ENCODE measurements at places on chromosomes 2 and 18.

GRCh38 chr2:4073026-4073569, 369.7 kb downstream of the DCDC2C start:
- DNase-seq = no peak

GRCh38 chr2:143087033-143087432, 42.2 kb upstream of the ARHGAP15 start:
- DNase-seq = no peak

GRCh38 chr2:169961911-169962310, 134.7 kb downstream of the UBR3 start:
- DNase-seq = peak; percentile 68

- DNase-seq = peak; percentile 74
These were observed at the start of gene COPS7B for GRCh38 chr2:231786177-231786916. TSS of gene COPS7B (plus strand) at chr2:231786445. CDS start at chr2:231788571, 2,126 bp downstream.
